ENCODE measurements at places on chromosomes 16 and 17. TPM values are rescaled to one million over a fixed set of nuclear protein-coding genes. Genes with fewer than 3 reads are reported as not detected.

The CCDC182 gene
- total RNA-seq: not detected

The PRAC1 gene
- total RNA-seq: not detected

- DNase-seq: peak; percentile 22
Observed at GRCh38 chr16:14302399-14303181, 231.5 kb downstream of the MRTFB start.

DNA sequence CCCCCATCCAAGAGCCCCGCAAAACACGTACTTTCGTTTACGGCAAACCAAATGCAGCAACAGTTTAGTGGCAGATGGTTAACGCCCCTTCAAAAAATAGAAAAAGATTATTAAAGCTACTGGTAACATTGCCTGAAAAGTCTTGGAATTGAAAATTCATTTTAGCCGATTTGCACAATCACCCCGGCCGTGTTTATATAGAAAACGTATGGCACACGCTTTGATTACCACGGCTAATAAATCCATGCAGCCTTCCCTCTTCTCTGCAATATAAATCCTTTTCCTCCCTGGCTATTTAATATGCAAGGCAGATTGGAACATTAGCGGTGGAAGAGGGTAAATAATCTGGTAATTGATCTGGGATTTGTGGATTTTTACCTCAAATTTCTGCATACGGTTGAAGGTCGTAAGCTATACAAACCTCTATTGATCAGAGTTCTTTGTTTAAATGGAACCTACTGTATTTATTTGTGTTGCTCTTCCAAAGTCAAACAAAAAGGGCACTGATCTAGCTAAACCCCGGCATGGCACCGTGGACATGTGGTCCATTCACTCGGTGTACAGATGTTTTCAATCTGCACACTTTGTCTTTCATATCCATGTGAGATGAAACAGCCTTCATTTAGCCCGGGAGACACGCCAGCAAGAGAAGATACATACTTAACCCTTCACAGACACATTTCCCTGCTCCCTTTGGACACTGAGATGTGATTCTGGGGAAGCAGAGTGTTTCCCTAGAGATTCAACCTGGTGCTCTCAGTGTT lies 238.1 kb upstream of the MAF start:
- DNase-seq: no peak

GRCh38 chr17:82737967-82738877 lies 2.8 kb downstream of the FN3K start:
- no peak for DNase-seq

GRCh38 chr16:64540434-64540833 lies 581.4 kb downstream of the CDH11 start:
- DNase-seq: no peak

DNA sequence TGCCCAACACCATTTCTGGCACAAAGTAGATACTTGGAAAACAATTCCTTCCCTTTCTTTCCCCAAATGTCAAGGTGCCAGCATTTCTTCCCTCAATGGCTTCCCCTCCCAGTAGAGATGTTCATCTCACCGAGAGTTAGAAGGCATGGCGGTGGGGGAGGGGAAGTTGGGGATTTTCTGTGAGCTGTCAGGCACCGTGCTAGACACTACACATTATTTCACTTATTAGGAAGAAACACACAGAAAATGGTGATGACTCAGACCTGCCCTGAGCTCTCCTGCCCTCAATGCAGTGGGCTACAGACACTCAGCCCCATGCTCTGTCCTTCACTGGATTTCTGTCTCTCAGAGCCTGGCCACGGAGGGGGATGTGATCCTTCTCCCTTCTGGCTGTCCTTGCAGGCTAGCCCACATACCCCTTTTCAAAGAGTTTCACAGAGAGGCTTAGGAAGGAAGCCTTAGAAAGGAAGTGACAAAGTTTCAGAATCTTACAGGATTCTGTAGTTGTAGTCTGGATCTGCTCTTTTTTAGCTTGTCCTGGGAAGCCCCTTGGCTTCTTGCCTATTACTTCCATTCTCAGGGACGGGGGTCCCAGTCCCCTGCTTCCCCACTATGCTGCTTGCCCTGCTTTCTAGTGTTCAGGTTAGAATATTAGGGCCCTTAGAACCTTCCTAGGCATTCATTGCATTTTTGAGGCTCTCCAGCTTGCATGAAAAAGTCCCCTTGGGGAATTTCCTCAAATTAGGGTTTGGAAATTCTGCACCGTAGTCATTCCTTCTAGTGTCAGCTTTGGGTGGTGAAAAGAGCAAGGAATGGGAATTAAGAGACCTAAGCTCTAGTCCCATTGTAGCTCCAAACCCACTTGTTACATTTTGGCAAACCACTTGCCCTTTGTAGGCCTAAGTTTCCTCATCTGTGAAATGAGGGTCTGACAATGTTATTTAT lies 12.2 kb upstream of the CCL5 start:
- peak; percentile 37 for DNase-seq

GRCh38 chr16:88988980-88989811 lies 12.2 kb upstream of the CBFA2T3 start:
- DNase-seq: no peak

DNA sequence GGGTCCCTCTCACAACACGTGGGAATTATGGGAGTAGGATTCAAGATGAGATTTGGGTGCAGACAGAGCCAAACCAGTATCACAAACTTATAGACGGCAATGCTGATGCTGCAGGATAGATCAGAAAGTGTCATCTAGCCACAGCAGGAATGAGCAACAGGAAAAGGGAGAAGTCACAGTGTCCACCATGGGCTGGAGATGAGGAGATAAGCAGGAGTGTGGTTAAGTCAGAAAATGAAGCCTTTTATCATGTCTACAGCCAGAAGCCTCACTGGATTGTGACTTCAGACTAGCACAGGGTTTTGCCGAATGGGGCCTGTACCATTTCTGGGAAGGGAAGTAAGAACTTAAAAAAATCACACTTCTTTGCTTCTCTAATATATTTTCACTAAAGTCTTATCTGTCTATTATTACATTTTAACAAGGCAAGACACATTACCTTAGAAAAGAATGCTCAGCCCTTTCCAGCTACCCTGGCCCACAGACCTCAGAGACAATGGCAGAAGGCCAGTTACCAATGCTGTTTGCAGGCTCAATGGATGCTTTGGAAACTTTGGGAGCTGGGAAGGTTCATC lies 490.2 kb upstream of the SALL1 start:
- no peak for DNase-seq

The FOXC2 gene
- 1.8 TPM for total RNA-seq

The GINS3 gene
- 6.3 TPM for total RNA-seq

The NPIPB5 gene
- total RNA-seq: 28.5 TPM

DNA sequence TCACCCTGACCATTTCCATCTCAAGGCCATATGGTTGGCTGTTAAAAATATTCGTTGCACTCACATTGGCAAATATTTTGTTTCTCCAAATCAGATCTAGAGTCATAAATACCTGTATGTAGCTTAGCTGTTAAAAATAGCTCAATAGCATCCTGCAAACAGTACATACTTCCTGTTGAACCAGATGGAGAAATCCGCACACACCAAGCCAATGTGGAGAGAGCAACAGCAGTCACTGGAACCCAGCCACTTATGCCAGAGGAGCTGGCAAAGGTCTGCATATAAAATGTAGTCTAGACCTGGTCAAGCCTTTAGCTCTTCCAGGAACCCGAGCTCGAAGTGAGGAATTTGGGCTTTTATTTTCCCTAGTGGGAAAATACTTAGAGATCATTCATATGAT lies 146.4 kb upstream of the KCNJ16 start:
- DNase-seq: peak; percentile 6

DNA sequence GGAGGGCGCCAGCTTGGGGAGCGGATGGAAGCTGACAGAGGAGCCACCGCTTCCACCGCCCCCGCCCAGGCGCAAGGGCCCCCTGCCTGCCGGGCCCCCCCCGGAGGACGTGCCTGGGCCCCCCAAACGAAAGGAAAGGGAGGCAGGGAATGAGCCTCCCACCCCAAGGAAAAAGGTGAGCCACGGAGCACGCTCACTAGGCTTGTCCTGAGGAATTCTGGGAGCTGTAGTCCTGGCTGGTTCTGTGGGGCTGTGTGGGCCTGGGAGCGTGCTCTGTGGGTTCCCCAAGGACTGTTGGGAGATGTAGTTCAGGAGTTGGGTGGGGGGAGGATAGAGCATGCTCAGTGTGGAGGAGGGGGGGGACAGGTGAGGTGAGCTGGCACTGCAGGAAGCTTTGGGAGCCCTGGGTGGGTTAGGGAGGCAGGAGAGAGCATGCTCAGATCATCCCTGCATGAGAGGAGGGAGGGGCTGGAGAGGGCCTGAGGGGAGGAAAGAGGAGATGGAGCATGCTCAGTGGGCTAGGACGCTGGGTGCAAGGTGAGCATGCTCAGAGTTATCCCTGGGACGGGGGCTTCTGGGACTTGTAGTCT lies 4.5 kb downstream of the FBXL19 start:
- peak; percentile 41 for DNase-seq

GRCh38 chr16:4687416-4687815 lies 5.9 kb upstream of the NUDT16L1 start:
- no peak for DNase-seq

GRCh38 chr16:47995354-47995753 lies 160.4 kb downstream of the ABCC12 start:
- DNase-seq: no peak

- DNase-seq: no peak
Observed at GRCh38 chr17:79890706-79891105, 51.5 kb upstream of the CBX4 start.

- no peak for DNase-seq
Observed at GRCh38 chr17:45060382-45060796, 728 bp upstream of the NMT1 start.

DNA sequence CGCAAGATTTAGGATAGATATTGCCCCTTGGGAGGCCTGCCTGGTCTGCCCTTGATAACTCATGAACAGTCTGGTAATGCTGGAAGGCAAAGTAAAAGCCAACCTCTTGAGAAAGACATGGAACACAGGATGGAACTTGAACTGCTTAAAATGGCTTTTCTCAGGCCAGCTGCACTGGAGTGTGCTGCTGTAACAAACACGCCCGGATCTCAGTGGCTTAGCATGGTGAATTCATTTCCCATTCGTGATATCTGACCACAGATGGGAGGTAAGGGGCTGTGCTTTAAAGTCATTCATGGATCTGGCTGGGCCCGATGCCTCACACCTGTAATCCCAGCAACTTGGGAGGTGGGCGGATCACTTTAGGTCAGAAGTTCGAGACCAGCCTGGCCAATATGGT lies 113.2 kb downstream of the WWOX start:
- no peak for DNase-seq

GRCh38 chr16:23969468-23970297 lies 133.9 kb downstream of the PRKCB start:
- no peak for DNase-seq

The SLC5A2 gene
- total RNA-seq: not detected

GRCh38 chr17:81916234-81917001 lies 1.6 kb downstream of the SIRT7 start:
- DNase-seq: no peak

DNA sequence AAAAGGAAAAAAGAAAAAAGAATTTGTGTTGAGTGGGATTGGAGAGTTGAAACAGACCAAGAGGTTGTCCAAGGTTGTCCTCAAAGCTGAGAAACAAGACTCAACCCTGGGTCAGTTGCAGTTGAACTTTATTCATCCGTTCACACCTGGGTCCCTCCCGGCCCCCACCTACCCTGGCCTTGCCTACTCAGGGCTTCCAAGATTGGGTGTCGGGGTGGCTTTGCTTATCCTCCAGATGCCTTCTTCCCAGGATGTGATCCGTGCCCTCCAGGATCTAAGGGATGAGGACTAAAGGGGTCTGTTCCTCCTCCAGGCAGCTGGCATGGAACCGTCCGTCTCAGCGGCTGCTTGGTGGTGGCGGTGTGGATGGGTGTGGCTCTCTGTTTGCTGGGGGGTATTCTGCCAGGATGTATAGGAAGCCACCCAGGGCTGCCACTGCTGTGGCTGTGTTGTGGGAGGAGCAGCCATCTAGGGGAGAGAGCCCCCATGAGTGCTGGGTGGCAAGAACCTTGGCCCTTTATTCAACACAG lies 10.3 kb upstream of the NAGPA start:
- no peak for DNase-seq

- no peak for DNase-seq
Observed at GRCh38 chr16:3490911-3491629, 4.2 kb downstream of the C16orf90 start.

DNA sequence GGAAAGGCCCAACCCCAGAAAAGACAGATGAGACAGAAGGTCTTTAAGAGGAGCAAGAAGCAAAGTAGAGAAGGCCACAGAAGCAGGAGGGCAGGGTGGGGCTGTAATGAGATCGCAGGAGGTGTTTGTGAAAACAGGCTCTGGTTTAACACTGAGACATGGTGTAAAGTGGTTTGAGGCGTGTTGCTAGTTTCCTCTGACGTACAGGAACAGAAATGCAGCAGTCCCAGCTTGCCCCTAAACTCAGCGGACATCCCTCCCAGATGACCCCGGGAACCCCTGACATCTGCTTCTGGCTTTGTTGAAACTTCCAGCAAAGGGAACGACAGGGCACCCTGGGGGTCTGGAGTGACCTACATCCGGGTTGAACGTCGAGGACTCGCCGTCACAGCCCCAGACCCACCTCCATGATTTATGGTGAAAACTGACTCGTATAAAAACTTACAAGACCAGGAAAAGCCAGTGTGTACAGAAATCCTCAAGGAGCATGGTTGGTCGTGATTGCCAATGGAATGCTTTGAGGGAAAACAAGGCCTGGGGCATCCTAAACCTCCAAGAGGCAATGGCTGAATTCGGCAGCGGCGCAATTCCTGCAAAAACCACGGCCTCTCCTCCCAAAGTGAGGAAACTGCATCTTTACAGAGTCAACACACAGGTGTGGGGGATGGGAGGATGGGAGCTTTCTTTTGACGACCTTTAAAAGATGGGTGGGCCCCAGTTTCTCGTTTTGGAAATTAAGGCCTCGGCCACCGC lies 25.8 kb downstream of the LITAF start:
- peak; percentile 7 for DNase-seq

The SSTR5 gene
- total RNA-seq: 0.22 TPM

DNA sequence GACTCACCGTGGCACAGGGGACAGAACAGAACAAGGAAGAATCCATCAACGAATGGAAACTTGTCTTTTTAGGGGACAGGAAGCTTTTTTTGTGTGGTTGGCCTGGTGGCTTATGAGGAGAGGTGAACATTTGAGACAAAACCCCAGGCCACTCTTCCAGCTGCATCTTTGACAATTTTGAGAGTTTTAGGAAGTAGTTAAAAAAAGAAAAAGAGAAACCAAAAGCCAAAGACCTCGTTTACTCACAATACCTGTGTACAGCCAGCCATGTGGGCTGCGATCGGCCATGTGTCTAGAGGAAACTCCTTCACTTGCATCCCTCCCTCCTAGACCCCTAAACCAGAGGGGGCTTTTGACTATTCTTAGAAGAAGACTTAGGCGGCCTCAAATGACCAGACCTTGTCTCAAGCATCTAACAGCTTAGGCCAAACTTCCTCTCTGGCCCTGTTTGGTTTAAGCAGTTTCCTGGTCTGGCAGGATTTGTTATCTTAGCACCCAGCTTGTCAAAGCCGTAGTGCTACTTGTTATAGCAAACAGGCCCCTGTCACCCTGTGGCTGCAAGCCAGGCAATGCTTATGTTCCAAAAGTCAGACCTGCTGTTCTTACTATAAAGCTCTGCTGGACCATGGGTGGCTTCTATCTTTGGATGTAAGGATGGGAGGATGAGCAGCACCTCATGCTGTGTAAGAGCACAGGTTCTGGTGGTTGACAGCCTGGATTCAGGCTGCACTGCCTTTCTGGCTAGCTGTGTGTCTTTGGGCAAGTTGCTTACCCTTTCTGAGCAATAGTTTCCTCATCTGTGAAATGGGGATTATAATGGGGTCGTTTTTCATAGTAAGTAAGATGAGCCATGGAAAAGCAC lies 17.7 kb downstream of the KSR1 start:
- peak; percentile 75 for DNase-seq

- DNase-seq: no peak
Observed at GRCh38 chr17:74512624-74513091, 18.6 kb downstream of the CD300LB start.

The MYH10 gene
- total RNA-seq: 245 TPM

The MLKL gene
- total RNA-seq: 10.9 TPM
